ENCODE measurements at places on chromosomes 5 and 9. TPM values are rescaled to one million over a fixed set of nuclear protein-coding genes. Genes with fewer than 3 reads are reported as not detected.

Gene APBA1
- 0.57 TPM for total RNA-seq

Gene GPBP1
- 88.3 TPM for total RNA-seq

Gene RAI14
- 0.93 TPM for total RNA-seq

Gene MARCOL
- total RNA-seq: not detected

Gene NMUR2
- not detected for total RNA-seq

Gene CCDC180
- total RNA-seq: 4.9 TPM

Gene ADCY2
- total RNA-seq: not detected

Gene PALM2AKAP2
- total RNA-seq: not detected

Gene EXOSC2
- 103 TPM for total RNA-seq

Gene SMARCA2
- 174 TPM for total RNA-seq

Gene F2RL2
- not detected for total RNA-seq

Gene PCDHB15
- not detected for total RNA-seq

Gene FOCAD
- total RNA-seq: 40.7 TPM

Gene OR1J2
- total RNA-seq: not detected

Gene SLC36A3
- total RNA-seq: not detected

Gene PCDHGC3
- 1.8 TPM for total RNA-seq
